H4 (cell line): ENCODE measurements at places on chromosomes 6 and 20.

DNA sequence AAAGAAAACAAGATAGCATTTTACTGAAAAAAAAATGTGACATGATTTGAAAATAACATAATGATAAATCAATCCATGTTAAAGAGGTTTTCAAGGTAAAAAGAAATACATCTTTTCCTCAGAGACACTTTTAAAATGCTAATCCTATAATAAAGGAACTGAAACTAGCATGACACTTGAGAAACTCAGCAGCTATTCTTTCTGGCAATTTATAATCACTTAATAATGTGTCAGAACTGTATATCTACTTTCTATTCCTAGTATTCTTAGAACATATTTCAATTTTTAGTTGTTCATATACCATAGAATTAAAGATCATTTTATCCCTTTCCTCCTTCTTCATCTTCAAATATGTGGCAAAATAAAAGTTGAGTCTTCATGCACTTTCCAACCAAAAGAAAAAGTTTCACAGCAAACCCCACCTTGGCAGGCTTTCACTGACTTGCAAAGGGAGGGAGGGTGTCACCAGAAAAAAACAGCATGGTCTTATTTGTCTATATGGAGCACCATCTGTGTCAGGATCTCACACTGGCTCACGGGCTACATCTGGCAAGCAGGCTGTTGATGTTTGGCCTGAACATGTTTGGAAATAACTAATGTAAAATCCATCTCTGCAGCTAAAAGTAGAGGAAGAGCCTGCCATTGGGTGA lies 48.5 kb downstream of the FHL5 start:
- DNase-seq: no peak

DNA sequence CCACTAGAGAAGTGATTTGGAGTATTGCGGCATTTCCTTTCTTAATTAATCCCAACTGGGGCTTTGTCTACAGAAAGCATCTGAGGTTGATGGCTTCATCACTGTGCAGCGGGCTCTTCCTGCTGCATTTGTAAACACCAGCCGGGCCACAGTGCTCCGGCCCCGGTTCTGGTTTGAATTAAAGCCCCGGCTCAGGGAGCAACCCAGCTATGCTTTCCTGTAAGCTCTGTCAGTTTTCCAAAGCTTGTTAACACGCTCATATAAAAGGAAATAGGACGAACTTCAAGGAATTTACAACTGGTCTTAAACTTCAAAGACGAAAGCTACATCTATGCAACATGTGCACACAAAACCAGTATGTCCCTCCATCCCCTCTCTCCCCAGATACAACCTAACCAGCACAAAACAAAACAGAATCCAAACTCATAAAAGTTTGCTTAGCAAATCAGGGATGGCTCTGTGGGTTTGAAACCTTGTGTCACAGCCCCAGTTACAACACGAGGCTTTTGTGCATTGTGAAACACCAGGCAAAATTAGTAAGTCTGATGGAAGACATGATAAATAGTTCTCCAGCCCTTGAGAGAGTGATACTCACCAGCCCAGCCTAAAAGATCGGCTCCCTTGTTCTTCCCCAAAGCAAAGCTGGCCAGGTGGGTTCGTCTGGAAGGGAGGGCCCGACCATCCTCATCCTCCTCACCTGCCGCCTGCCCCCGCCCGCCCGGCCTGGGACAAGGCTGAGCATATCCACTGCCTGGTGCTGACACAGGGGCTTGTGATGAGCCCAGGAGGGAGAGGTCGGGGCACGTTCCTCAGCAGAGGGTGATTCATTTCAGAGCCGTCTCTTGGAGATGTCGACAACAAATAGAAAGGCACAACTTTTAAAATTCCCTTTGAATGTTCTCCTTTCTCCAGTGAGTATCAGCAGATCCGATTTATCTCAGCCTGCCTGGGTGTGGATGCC lies 197.9 kb downstream of the TFAP2C start:
- peak; percentile 16 for DNase-seq

DNA sequence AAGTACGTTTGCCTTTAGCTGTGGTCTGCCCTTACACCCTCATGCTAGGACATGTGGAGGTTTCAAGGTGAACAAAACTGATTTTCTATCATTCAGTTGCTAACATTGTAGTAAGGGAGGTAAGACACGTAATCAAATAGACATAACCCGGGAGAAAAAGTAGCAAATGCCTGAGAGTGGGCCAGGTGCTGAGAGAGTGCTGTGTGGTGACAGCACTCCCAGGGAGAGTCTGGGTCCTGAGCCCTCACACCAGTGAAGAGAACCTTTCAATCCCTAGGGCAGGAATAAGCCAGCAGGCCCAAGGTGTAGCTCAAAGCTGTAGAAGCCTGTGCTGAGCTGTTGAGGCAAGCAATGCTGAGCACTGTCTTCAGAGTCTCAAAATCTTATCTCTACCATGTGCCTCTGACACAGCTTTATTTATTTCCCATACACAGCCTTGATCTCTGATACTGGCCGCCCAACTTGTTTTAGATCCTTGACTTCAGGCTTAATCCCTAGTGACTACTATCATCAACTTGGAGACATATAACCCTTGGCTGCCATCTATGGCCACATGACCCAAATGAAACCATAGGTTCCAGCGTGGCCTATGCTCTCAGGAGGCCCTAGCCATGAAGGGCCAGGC lies 55.2 kb downstream of the TPD52L1 start:
- no peak for DNase-seq

- DNase-seq: no peak
These were observed 525.1 kb upstream of the AGPAT4 start for GRCh38 chr6:161798844-161799394.

DNA sequence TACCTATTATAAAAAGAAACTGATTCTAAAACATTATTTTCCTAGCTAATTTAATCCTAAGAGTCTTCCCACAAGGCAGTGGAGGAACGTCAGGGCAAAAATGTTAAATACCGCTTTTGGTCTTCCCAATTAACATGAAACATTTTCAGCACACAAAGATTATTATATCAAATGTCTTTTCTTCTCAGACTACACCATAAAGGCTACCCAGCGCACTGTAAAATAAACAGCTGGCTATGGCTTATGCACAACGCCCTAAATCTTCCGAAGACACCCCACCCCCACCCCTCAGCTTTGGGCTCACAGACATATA lies 1.0 kb downstream of the NUDT3 start:
- no peak for DNase-seq

GRCh38 chr6:13568970-13569369 lies 5.4 kb upstream of the SIRT5 start:
- no peak for DNase-seq

- peak; percentile 77 for DNase-seq
These were observed 655.0 kb upstream of the HS3ST5 start for GRCh38 chr6:114997813-114998292.

DNA sequence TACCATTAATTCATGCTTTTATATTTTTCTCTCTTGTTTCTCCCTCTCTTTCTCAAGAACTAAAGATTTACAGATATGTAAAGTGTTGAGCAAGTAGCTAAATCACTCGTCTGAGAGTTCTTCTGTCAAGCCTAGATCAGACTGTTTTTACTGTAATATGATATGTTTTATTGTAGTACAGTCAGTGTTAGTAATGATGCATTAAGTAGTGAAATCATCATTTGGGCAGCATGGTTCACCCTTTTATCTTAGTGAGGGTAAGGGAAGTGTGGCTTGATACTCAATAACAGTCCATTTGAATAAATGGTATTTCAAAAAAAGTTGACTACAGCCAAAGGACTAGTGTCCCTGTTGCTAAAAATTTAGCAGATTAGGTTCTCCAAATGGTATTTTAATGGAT lies 9.2 kb downstream of the CYB5R4 start:
- peak; percentile 33 for DNase-seq

- DNase-seq: no peak
These were observed 178.8 kb upstream of the BTBD3 start for GRCh38 chr20:11738852-11739251.

DNA sequence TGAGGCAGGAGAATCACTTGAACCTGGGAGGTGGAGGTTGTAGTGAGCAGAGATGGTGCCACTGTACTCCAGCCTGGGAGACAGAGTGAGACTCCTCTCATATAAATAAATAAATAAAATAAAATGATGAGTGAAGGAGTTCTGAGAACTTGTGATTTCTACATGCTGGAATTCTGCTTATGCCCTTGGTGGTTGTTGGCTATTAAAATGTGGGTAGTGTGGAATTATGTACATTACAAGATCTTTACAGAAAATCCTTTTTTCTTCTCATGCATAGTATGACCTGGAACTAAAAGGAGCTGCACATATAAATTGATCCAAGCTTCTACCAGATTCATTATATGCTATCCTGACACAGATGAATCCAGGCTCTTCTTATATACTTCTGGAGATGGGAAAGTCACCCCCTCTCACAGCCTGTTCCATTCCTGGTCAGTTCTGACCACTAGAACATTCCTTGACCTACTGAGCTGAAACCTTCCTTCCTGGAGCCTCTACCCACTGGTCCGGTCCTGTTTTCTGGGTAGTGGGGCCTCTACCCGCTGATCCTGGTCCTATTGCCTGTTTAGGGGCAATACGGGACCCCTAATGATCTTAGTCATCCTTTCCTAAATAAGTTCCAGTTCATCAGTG lies 37.7 kb upstream of the TAF8 start:
- DNase-seq: no peak

DNA sequence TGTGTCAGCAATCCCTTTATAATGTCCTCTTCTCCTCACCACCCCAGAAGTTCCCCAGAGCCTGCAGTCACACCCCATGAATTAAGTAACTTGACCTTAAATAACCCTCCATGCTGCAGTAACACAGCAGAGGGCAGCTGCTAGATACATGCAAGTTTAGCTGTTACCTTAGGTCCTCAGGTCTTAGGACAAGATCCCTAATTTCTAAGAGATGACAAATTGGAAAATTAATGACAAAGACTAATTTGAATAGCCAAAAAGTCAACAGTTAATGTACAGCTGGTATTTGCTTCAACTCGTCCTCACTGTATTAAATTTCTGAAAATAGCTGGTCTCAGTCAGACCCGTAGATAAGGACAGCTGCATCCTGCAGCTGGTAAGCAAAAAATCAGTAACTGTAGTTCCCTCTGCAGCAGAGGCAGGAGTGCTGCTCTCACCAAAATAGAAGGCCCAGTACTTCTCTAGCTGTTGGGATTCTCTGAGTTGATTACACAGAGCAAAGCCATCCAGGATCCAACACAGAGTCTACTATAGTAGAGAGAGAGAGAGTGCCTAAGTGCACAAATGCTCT lies 62.4 kb downstream of the TNFRSF21 start:
- DNase-seq: no peak

GRCh38 chr20:20765696-20766365 lies 53.4 kb upstream of the RALGAPA2 start:
- DNase-seq: no peak

DNA sequence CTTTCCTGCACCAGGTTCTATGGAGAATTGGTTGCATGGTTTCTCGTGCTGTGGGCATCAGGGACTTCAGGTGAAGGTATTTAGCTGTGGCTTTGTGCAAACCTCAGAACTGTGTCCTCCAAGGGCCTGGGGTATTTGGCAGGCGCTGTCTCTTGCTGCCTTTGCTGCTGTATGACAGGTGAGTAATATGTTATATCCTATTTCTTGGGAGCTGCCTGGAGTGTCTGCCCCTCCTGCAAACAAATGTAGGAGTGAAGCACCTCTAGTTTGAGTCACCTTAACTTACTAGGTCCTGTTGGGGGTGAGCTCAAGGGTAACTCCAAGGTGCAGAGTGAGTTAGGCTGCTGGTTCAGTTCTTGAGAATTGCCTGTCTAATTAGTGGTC lies 177.7 kb upstream of the RNF24 start:
- no peak for DNase-seq

- DNase-seq: no peak
These were observed 10.1 kb downstream of the LSM14B start for GRCh38 chr20:62132421-62132820.

GRCh38 chr6:79231666-79232065 lies 2.8 kb downstream of the HMGN3 start:
- DNase-seq: no peak

DNA sequence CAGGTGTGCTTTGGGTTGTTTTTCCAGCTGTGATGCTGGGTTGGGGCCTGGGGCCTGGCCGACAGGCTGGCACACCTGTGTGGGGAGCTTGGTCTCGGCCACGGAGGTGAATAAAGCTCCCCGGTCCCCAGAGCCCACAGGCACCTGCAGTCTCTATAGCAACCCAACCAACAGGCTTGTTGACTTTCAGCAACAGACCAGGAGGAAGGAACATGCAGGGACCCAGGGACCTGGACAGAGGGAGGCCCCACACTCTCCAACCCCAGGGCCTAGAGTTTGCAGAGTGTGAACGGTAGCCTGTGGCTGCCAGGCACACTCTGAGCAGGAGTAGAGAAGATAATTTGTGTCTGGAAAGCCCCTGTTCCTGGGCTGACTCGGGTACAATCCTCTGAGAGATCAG lies 14.6 kb upstream of the SYNJ2 start:
- DNase-seq: no peak

DNA sequence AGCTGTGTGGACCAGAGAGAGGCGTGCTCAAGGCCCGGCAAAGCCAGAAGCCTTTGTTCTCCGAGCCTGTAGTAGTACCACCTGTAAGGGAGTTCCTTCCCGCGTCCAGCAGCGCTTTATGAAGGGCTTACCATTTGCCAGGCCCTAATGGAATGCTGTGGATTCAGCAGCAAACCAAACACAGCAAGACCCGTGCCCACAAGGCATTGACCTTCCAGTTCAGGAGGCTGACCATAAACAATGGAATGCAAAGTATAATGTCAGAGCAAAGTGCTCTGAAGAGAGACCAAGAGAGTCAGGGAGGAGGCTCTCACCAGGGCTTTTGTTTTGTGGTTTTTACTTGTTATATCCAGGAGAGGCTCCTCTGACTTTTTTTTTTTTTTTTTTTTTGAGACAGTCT lies 209.8 kb downstream of the ZMYND8 start:
- DNase-seq: peak; percentile 54

DNA sequence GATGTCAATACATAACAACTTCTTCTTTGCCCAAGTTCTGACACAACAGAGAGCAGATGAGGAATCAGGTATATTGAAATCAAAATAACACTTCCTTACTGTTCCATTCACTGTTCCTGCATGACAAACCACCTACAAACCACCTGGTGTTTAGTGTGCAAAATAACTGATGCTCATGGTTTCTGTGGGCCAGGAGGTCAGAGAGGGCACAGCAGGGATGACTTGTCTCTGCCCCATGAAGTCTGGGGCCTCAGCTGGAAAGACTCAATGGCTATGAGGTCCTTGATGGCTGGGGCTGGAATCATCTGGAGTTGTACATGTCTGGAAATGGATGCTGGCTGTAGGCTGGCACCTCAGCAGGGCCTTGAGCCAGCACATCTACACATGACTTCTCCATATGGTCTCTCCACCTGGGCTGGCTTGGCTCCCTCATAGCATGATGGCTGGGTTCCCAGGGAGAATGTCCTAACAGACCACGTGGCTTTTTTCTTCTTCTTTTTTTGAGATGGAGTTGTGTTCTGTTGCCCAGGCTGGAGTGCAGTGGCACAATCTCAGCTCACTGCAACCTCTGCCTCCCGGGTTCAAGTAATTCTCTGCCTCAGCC lies 7.4 kb upstream of the COX4I2 start:
- DNase-seq: no peak

- DNase-seq: no peak
These were observed 126.0 kb downstream of the WDR27 start for GRCh38 chr6:169575821-169576220.
